Neural crest cell (in vitro differentiated cells): ENCODE measurements at places on chromosomes 11 and 22.
A peak's percentile ranks its signal among the peaks of the same experiment; 100 is the strongest.

DNA sequence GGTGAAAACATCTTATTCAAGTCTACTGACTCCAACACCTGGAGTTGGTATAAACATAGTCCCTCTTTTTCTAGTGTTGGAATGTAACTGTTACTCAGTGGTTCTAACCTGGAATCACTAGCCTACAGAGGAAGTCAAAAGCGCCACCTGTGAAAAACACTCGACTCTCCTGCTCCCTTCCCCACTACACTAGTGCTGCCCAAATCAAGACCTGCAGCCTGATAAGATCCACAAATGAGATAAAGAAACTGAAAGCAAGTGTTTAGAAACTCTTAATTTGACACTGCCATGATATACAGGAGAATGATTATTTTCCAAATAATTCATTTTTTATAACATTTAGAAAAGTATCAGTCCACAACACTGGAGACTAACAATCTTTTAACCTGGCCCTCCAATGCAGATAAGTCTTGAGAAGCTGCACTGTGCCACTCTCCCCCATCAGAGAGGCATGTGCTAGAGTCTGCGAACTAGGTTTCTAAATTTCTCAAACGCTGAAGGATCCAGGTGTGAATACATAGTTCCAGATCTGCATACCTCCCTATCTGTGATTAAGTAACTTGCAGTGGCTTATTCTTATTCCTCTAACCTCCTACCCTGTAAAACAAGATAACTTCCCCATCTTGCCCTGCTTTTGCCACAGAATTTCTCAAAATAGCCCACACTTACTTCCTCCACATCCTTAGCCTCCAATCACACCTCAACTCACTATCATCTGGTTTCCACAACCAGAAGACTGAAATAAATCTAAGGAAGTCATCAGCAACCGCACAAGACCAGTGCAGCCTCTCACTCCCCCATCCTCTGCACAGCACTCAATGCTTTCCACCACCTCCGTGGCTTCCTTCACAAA lies 88.1 kb downstream of the RRAS2 start:
- no peak for DNase-seq

- DNase-seq: no peak
Observed at GRCh38 chr22:25702040-25702439, 39.9 kb upstream of the MYO18B start.

DNA sequence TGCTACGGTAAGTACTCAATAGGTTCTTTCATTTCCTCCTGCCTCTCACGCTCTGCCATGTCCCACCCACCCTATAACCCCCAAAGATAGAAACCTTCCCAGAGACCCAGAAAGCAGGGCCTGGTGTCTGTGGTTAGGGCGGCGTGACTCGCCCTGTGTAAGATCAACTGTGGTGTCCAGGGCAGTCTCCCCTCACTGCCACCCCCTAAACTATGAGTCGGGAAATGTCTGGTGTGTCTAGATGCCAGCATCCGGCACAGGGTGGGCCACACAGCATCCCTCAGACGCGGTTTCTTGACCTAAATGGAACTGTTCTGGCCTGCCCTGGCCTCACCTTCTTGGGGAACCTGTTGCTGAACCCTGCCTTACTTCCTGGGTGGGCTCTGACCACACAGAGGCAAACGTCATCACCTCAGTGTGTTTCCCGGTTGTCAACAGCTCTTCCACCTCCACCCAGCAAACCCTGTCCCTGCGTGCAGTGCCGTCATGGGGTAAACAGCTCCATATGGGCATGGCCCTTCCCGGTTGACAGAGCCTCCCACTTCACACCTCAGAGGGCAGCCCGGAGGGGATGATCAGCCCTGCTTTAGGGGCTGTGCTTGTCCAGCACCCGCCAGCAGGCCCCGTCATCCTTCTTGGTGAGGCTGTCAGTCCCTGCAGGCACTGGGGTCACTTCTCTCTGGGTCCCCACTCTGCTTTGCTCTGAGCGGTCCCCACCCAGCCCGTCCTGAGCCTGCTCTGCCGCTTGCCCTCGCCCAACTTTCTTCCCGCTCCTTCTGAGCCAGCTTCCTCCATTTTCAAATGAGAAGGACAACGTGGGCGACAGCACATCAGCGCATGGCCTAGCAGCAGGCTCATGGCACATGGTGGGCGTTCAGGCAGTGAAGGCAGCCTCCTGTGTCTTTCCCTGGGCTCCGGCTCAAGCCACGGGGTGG lies 6.0 kb downstream of the WNT11 start:
- no peak for DNase-seq

DNA sequence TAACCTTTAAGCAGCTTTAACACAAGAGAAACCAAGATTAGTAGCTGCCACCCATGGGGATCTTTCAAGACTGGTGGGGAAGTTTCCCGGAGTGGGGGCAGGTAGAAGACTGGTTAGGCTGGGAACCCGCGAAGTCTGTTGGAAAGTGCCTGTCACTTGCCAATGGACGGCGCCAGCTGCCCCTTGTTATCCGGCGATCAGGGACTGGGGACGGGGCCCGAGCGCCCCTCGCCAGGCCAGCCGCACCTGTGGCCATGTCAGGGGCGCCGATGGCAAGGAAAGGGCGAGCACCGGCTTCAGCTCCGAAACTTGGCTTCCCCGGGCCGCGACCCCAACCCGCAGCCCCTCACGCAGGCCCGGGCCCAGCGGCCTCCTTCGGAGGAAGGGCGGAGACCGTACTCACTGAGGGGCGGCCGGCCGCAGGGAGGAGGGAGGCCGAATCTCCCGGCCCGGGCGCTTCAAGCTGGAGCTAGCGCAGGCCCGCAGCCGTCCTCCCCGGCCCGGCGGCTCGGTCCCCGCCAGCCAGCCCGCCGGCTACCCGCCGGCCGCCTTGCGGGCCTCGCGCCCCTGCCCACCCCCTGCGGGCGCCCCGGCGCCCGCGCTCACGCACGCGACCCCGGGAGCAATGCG lies 539 bp downstream of the EIF4ENIF1 start:
- peak; percentile 31 for DNase-seq

- DNase-seq: no peak
Observed at GRCh38 chr22:40855979-40856512, 393 bp downstream of the ST13 start.

DNA sequence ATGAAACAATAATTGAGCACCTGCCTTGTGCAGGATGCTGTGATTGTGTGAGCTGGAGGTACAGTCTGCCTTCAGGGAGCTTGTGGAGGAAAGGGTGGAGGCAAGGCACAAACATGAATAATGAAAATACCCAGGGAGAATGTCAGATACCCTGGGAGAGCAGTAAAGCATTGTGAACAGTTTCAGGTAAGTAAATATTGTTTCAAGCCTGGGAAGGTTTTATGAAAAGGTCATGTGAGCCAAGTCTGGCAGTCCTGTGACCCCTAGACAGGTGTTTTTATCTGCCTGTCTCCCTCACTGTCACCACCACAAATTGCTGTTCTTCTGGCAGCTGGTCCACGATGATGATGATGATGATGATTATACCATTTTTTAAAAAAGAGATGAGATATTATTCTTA lies 32.0 kb downstream of the SPECC1L start:
- no peak for DNase-seq

GRCh38 chr11:108909921-108910320 lies 245.1 kb downstream of the DDX10 start:
- DNase-seq: no peak

DNA sequence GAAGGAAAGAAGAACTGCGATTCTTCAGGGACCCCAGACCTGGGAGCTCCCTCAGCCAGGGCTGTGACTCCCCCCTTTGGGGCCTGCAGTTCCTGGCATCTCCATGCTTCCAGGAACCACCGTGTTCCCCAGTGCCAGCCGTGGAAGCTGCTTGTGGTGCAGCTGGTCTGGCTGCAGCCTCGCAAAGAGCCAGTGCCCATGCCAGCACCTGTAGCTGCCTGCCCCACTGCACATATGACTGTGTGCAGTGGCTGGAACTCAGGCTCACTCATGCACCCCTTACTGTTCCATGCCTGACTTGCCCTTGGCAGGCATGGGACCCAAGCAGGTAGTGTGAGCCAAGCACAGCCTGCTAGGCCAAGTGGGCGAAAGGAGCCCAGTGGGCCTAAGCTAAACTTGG lies 401.3 kb downstream of the LRRC4C start:
- DNase-seq: no peak

DNA sequence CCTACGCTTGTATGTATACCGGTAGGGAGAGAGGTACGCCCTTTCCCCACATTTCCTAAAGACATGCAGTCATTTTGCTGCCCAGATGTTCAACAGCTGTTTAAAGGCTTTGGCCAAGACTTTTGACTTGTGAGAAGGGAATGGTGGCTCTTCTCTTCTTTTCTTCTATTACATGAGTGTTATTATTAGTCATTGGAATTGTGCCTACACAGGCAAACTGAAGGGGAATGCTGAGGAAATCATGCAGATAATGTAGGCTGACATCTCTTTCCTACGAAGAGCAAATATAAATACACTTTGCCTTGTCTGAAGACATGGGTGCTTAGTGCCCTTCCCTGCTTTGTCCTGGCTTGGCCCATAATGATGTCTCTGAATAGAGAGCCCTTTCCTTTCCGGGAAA lies 194.3 kb upstream of the NARS2 start:
- no peak for DNase-seq

GRCh38 chr11:126194121-126194543 lies 17.3 kb downstream of the RPUSD4 start:
- peak; percentile 57 for DNase-seq

DNA sequence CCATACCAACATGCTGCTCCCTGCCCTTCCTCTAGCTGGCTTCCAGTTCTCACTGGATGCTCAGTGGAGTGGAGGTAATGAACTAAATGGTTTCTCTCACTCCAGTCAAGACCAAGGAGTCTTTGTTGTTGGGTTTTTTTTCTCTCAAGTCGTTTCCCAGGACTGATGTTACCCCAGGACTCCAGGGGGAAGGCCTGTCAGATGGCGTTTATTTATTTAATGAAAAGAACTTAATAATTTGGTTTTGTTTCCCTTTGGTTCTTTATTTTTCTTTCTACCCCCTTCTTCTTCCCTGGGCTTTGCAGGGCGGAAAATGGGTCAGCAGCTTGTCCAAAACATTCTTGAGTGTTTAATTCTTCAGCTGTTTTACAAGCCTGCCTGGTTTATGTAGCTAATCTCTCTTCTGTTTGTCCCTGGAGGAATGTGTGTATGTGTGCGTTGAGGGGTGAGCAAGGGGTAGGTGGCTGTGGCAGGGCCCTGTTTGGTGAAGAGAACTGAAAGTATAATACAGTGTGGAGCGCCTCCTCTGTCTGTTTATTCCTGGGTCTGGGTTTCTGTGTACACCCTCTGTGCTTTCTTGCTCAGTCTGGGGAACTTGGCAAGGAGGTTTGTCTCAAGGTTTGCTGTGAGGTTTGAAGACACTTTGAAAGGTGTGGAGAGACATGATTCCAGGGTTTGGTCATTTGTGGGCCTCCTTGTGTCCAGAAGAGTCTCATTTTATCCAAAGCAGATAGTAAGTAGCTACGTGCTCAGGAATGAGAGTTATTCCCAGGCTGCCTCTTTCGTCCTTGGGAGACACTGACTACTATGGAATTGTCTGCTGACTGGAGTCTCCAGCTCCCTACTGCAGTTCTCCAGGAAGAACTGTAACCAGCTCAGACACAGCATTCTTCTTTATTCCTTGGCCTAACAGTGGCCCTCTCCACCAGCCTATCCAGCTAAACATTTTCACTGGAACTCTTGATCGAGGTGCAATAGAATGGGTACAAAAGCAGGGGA lies 175.5 kb downstream of the ADAMTS15 start:
- DNase-seq: no peak

DNA sequence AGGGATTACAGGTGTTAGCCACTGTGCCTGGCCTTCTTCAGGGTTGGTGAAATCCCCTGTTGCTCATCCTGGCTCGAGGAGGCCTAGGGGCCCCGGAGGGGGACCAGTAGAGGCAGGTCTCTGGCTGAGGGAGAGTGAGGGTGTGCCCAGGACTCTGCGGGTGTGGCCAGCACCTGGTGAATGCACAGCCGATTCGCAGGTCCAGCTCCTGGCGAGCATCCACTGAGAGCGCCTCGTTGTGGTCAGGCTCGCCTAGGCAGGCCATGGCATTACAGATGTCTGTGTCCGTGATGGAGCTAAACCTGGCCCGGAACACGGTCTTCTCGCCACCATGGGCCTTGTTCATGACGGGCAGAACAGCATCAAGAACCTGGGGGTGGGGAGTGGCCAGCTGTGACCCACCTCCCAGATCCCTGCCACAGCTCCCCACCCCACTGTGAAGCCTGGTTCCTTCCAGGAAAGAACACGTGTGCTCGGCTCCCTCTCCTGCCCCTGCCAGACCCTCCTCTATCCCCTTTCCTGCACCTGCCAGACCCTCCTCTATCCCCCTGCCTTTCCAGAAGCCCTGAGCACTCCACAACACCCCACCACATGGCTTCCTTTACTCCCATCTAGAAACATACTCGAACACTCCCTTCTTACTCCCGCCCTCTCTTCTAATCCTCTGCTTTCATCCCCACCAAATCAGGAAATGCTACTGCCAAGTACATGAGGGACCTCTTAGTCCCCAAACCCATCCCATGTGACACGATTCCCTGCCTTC lies 12.4 kb downstream of the TOP3B start:
- no peak for DNase-seq

DNA sequence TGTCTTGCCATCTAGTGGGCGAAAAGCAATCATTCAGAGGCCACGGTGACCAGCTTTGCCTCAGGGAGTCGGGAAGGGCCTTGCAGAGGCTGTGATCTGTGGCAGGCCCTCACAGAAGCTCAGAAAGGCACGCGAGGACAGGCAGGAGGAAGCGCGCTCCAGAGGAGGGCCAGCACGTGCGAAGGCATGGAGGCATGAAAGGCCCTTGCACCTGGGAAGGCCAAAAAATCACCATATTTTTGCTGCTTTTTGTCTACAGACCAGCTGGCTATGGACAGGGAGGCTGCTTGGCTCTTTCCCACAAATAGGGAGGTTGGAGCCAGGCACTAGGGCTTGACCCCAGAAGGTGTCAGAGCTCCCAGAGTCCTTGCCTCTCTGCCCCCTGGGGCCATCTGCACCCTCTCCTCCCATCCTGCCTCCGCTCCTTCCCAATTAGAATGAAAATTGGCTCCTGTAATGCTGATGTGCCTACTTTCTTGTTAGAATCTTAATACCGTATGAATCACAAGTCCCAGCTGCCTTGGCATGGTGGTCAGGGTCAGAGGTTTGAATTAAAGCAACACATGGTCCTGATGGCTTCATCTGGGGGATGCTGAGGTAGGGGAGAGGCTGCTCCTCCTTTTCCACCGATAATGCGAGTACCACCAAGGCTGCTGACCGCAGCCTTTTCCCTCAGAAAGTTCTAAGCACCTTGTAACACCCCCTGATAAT lies 69.1 kb downstream of the FEZ1 start:
- no peak for DNase-seq

- DNase-seq: no peak
Observed at GRCh38 chr22:32557444-32557843, 82.8 kb downstream of the FBXO7 start.

DNA sequence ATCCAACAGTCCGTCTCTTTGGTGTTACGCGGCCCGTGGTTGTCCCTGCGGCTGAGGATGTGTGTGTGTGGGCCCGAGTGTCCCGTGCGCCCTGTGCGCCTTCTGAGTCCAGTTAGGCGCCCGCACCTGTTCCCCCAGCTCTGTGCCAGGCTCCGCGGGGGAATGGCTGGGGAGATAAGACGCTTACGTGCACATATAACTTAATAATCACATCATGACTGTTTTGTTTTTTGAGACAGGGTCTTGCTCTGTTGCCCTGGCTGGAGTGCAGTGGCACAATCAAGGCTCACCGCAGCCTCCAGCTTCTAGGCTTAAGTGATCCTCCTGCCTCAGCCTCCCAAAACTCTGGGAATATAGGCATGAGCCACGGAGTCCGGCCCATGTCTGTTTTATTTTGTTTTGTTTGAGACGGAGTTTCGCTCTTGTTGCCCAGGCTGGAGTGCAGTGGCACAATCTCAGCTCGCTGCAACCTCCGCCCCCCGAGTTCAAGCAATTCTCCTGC lies 817 bp downstream of the ARL2 start:
- no peak for DNase-seq

GRCh38 chr11:27786331-27786730 lies 86.1 kb upstream of the BDNF start:
- DNase-seq: no peak
